Cardiac muscle cell (in vitro differentiated cells and primary cell): ENCODE measurements at places on chromosomes 4 and X. TPM values are rescaled to one million over a fixed set of nuclear protein-coding genes. Genes with fewer than 3 reads are reported as not detected.

- H3K4me1 ChIP-seq = no peaks in the 10 kb centered on the region
- H3K27ac ChIP-seq = no peak overlapping the region
- DNase-seq = no peak
- no peak overlapping the region for H3K4me3 ChIP-seq
Observed at GRCh38 chrX:122445466-122445865, 738.6 kb upstream of the GRIA3 start.

Gene ARMCX1
- total RNA-seq = 33.8 and 40.8 TPM in 2 replicates

DNA sequence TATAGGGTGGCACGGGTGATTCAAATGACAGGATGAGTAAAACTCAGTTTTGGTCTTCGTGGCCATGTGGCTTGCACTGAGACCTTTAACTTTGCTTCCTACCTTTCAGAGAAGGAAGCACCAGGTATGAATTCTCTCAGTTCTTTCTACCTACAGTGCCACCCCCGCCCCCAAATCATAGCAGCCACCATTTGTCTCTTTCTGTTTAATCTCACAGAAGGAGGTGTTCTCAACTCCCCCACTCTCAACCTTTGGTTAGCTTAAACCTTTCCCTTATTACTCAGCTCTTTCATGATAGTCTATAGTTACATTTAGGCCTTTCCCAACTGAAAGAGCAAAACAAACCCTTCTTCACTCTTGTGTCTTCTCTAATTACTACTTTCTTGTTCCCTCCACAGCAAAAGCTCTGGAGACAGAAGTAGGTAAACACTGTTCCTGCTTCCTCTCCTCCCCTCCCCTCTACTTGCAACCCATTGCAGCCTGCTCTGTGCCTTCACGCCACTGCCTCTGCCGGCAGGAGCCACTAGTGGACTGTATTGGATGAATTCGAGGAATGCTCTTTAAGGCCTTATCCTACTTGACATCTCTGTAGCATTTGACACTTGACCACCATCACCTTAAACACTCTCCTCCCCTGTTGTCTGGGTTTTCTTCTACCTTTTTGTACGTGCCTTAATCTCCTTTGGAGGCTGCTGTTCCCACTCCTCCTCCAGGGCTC, 123.7 kb downstream of the AFF1 start:
- no peaks in the 10 kb centered on the region for H3K36me3 ChIP-seq
- no peak overlapping the region for H3K27ac ChIP-seq
- H3K4me1 ChIP-seq = peaks cover 34% of the 10 kb centered on the region
- no peak for DNase-seq
- H3K4me3 ChIP-seq = no peak overlapping the region

GRCh38 chrX:151790481-151791160, 56.1 kb downstream of the CNGA2 start:
- no peaks in the 10 kb centered on the region for H3K4me1 ChIP-seq
- no peak overlapping the region for H3K4me3 ChIP-seq
- no peaks in the 10 kb centered on the region for H3K27me3 ChIP-seq
- no peak for DNase-seq

DNA sequence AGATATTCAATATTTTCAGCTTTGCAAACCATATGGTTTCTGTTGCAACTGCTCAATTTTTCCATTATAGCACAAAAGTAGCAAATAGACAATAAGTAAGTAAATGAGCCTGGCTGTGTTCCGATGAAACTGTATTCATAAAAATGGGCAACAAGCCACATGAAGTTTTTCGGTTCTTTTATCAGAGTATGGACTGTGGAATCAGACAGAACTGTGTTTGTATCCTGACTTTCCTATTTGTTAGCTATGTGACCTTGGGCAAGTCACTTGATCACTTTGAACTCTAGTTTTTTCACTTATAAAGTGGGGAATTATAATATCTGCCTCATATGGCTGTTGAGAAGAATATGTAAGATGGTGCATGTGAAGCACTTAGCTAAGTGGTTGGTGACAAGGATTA, 23.4 kb upstream of the ADGRA3 start:
- no peaks in the 10 kb centered on the region for H3K27me3 ChIP-seq
- no peak for DNase-seq
- H3K27ac ChIP-seq = no peak overlapping the region
- no peak overlapping the region for H3K4me3 ChIP-seq

Gene ENPEP
- 2.7 and 5.5 TPM in 2 replicates for total RNA-seq

GRCh38 chrX:71096760-71097032, 1.0 kb downstream of the FOXO4 start:
- DNase-seq = no peak
- H3K27ac ChIP-seq = no peak overlapping the region
- no peaks in the 10 kb centered on the region for H3K36me3 ChIP-seq
- H3K4me3 ChIP-seq = peak overlapping the region; percentile 60
- no peaks in the 10 kb centered on the region for H3K27me3 ChIP-seq
- H3K4me1 ChIP-seq = peaks cover 3% of the 10 kb centered on the region

Gene SHROOM2
- total RNA-seq = 32.9 and 36.0 TPM in 2 replicates

Gene TMPRSS11D
- not detected in 2 replicates for total RNA-seq

Gene CDX4
- total RNA-seq = not detected in 2 replicates

GRCh38 chr4:110106931-110107296, 91.5 kb downstream of the ELOVL6 start:
- no peaks in the 10 kb centered on the region for H3K27me3 ChIP-seq
- H3K36me3 ChIP-seq = peaks cover 12% of the 10 kb centered on the region

- H3K27me3 ChIP-seq = no peaks in the 10 kb centered on the region
- no peaks in the 10 kb centered on the region for H3K36me3 ChIP-seq
- peak; percentile 22 for DNase-seq
Observed at GRCh38 chr4:108651014-108651791, 804 bp downstream of the OSTC start.

Gene SCD5
- total RNA-seq = 4.7 and 7.4 TPM in 2 replicates

DNA sequence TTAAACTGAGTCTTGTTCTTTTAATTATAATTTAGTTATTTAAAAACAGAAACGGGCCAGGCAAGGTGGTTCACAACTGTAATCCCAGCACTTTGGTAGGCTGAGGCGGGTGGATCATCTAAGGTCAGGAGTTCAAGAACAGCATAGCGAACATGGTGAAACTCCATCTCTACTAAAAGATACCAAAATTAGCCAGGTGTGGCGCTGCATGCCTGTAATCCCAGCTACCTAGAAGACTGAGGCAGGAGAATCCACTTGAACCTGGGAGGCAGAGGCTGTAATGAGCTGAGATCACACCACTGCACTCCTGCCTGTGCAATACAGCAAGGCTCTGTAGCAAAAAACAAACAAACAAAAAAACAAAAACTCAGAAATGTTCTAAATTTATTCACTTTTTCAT, 852.9 kb downstream of the TECRL start:
- no peak for DNase-seq
- H3K27ac ChIP-seq = no peak overlapping the region

GRCh38 chrX:68508799-68509198, 9.9 kb downstream of the YIPF6 start:
- H3K27ac ChIP-seq = no peak overlapping the region
- no peak overlapping the region for H3K4me3 ChIP-seq
- no peak for DNase-seq
- no peaks in the 10 kb centered on the region for H3K4me1 ChIP-seq
- no peaks in the 10 kb centered on the region for H3K27me3 ChIP-seq
- H3K36me3 ChIP-seq = no peaks in the 10 kb centered on the region

GRCh38 chrX:54208531-54208930, 25.5 kb upstream of the FAM120C start:
- H3K4me1 ChIP-seq = no peaks in the 10 kb centered on the region
- no peak overlapping the region for H3K27ac ChIP-seq
- H3K27me3 ChIP-seq = no peaks in the 10 kb centered on the region
- no peaks in the 10 kb centered on the region for H3K36me3 ChIP-seq
- no peak overlapping the region for H3K4me3 ChIP-seq

Gene TLR10
- total RNA-seq = not detected in 2 replicates

DNA sequence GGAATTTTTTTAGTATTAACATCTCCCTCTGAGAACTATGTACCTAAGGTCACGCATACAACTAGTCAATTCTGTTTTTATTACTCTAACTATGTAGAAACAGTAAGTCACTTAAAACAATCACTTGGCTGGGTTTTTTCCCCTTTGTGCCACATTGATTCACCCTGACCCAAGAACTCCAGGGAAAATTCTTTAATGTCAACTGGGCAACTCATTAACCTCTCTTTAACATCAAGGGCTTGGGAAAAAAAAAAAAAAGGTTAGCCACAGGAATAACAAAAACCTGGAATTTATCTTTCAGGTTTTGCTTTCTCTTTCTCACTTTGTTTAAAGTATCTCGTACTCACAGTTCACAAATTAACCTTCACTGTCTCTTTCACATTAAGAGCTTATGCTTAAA, 8.1 kb downstream of the RPL9 start:
- H3K27ac ChIP-seq = peak overlapping the region; percentile 11
- H3K4me1 ChIP-seq = no peaks in the 10 kb centered on the region
- DNase-seq = no peak
- no peak overlapping the region for H3K4me3 ChIP-seq
- peaks cover 41% of the 10 kb centered on the region for H3K36me3 ChIP-seq

Gene CSAG2
- total RNA-seq = not detected in 2 replicates

GRCh38 chr4:3369781-3370674, 71.7 kb upstream of the HGFAC start:
- H3K27me3 ChIP-seq = peaks cover 24% of the 10 kb centered on the region
- no peak overlapping the region for H3K27ac ChIP-seq
- H3K4me3 ChIP-seq = no peak overlapping the region
- peaks cover 21% of the 10 kb centered on the region for H3K4me1 ChIP-seq

- H3K4me3 ChIP-seq = no peak overlapping the region
- DNase-seq = no peak
- no peaks in the 10 kb centered on the region for H3K4me1 ChIP-seq
- H3K27ac ChIP-seq = no peak overlapping the region
- H3K27me3 ChIP-seq = peaks cover 100% of the 10 kb centered on the region
Observed at GRCh38 chr4:6561706-6562371, 13.2 kb upstream of the MAN2B2 start.

Gene TRIM61
- total RNA-seq = 1.9 and 2.2 TPM in 2 replicates

DNA sequence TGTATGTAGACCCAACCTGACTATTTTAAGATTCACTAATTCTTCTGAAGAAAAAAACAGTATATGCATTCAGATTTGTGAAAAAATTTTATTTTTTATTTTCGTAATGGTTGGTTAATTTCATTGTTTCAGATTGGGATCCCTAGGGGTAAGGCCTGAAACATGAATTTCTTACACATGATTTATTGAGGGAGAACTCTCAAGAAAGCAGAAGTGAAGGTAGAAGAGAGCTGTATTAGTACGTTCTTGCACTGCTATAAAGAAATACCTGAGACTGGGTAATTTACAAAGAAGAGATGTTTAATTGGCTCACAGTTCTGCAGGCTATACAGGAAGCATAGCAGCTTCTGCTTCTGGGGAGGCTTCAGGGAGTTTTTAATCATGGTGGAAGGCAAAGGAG, 611.9 kb upstream of the TECRL start:
- no peak overlapping the region for H3K4me3 ChIP-seq
- H3K27me3 ChIP-seq = no peaks in the 10 kb centered on the region
- peaks cover 2% of the 10 kb centered on the region for H3K4me1 ChIP-seq
- DNase-seq = no peak
- no peaks in the 10 kb centered on the region for H3K36me3 ChIP-seq
- H3K27ac ChIP-seq = peak overlapping the region; percentile 41

Gene GAGE12J
- total RNA-seq = not detected in 2 replicates

- H3K36me3 ChIP-seq = no peaks in the 10 kb centered on the region
- no peaks in the 10 kb centered on the region for H3K4me1 ChIP-seq
Observed at GRCh38 chr4:165631912-165632311, 241.1 kb upstream of the TLL1 start.

- H3K4me1 ChIP-seq = peaks cover 24% of the 10 kb centered on the region
- peak overlapping the region; percentile 0 for H3K4me3 ChIP-seq
- no peaks in the 10 kb centered on the region for H3K27me3 ChIP-seq
- H3K27ac ChIP-seq = peak overlapping the region; percentile 9
- peaks cover 13% of the 10 kb centered on the region for H3K36me3 ChIP-seq
Observed at GRCh38 chr4:168514249-168514852, 17.5 kb downstream of the PALLD start.

Gene OPRPN
- total RNA-seq = not detected in 2 replicates

Gene SSX4
- total RNA-seq = not detected in 2 replicates

Gene CTAG1A
- not detected in 2 replicates for total RNA-seq

Gene TLR6
- 0.11 and 0.12 TPM in 2 replicates for total RNA-seq

- H3K36me3 ChIP-seq = no peaks in the 10 kb centered on the region
- H3K4me1 ChIP-seq = no peaks in the 10 kb centered on the region
- H3K4me3 ChIP-seq = no peak overlapping the region
- H3K27me3 ChIP-seq = no peaks in the 10 kb centered on the region
- no peak for DNase-seq
- H3K27ac ChIP-seq = no peak overlapping the region
Observed at GRCh38 chr4:104248726-104249125, 246.0 kb downstream of the CXXC4 start.

DNA sequence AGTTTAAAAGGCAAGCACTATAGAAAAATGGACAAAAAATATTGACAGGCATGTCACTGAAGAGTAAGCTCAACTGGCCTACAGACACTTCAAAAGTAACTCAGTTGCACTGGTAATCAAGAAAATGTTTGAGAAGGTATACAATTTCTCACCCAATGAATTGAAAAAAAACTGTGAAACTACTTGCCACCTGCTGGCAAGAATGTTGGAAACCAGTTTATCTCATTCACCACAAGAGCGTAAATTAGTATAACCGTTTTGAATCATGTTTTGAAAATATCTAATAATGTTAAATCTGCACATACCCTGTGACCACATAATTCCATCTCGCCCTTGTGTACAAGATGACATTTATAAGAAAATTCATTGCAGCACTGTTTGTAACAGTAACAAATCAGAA, 31.7 kb downstream of the TXK start:
- H3K27me3 ChIP-seq = no peaks in the 10 kb centered on the region
- H3K36me3 ChIP-seq = no peaks in the 10 kb centered on the region
- DNase-seq = no peak
- no peaks in the 10 kb centered on the region for H3K4me1 ChIP-seq
- H3K27ac ChIP-seq = no peak overlapping the region
- H3K4me3 ChIP-seq = no peak overlapping the region

Gene MAGEA8
- total RNA-seq = not detected in 2 replicates

Gene GUCY1B1
- total RNA-seq = 26.6 TPM in 2 replicates

- H3K36me3 ChIP-seq = no peaks in the 10 kb centered on the region
Observed at GRCh38 chr4:74667438-74667837, 126.9 kb downstream of the BTC start.

Gene NAP1L3
- total RNA-seq = 61.4 and 67.6 TPM in 2 replicates

DNA sequence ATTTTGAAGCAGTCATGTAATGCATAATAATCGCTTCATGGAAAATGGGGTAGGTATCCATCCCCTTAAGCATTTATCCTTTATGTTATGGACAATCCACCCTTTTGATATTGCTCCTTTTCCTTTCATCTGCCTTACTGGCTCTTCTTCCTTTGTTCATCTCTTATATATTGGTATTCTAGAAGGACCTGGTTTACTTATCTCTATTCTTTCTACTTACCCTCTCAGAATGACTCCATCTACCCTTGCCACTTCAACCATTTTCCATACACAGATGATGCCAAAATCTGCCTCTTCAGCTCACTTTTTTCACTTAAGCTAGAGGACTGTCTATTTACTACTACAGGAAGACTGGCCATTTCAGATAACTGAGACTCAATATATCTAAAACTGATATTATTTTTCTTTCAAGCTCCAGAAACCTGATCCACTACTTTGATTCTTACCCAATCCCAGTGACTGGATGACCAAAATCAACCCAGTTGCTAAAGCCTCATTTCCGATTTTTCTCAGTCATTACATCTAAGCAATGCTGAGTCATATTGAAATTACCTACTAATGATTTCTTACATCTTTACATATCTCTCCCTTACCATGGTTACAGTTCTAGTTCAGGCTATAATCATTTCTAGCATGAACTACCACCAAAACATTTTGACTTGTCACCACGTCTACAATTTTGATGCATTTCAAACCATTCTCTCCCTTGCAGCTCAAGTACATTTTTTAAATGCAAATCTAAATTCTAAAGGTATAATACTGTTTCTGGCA, 93.7 kb downstream of the FAAH2 start:
- H3K27me3 ChIP-seq = no peaks in the 10 kb centered on the region
- no peaks in the 10 kb centered on the region for H3K4me1 ChIP-seq
